ENCODE measurements at places on chromosomes 6 and 20.

GRCh38 chr6:170173335-170173881 lies 117.5 kb downstream of the DLL1 start:
- no peak for DNase-seq

DNA sequence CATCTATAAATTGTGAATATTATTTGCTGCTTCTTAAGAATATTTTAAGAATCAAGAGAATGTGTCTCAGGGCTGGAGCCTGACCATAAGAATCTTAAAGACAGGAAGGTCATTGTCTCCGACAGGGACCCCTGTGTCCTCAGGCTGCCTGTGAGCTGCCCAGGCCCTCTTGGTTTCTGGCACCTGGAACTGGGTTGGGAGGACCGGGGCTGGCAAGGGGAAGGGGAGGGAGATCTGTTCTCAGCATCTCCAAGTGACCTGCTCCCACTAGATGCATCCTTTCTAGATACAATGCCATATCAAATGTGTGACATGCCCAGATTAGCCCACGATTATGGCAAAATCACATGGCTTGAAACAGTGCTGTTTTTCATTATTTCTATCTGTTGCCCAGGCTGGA lies 110.5 kb downstream of the SCML4 start:
- no peak for DNase-seq

GRCh38 chr20:63554361-63555278 lies 661 bp downstream of the FNDC11 start:
- DNase-seq = no peak

- DNase-seq = no peak
Observed at GRCh38 chr6:135168766-135169165, 12.3 kb upstream of the MYB start.

- DNase-seq = no peak
Observed at GRCh38 chr6:84908304-84908904, 144.0 kb upstream of the TBX18 start.

DNA sequence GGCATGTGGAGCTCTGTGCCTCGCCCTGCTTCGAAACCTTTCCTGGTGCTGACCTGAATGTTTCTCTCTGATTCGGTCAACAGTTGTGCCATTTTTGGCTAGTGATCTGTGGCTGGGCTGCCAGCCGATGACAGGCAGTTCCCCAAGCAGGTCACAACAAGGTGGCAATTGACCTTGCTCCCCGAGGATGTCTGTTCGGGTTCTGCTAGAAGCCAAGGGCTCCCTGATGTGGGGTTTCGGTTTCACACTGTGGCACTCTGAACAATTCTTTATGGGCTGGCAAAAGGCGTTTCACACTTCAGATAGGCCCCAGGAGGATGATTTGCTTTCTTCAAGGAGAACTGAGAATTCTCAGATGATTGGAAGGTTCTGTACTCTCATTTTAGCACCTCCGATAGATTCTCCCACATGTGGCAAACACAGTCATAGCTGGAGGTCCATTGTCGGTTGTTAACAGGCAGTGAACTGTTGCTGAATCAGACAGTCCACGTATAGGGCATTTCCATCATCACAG lies 135.6 kb downstream of the SLC24A3 start:
- no peak for DNase-seq

DNA sequence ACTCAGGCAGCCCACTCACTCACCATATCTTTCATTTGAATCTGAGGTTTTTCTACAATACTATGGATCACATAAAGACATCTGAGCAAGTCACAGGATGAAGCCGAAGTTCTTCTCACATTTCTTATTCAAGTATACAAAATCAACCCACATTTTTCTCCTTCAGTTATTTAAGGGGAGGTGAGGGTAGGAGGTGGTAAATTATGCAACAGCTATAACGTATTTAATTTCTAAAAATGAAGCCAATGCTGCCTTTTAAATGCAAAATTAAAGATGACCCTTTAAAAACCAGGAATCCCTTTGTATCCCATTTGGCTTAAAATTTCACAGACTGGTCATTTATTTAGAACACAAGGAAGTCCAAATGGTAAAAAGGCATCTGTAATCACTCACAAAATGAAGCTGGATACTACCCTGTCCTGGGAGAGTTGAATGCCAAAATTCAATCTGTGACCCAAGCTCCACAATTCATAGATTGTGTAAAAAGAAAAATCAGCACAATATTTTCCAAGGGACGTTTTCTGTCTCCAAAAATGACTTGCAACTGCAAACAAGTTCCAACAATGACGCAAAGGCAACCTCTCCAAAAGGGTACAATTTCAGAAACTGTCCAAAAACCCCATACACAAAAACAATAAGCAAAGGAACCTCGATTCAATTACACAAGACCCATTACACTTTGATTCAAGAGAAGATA lies 48.8 kb downstream of the EPB41L2 start:
- DNase-seq = no peak

DNA sequence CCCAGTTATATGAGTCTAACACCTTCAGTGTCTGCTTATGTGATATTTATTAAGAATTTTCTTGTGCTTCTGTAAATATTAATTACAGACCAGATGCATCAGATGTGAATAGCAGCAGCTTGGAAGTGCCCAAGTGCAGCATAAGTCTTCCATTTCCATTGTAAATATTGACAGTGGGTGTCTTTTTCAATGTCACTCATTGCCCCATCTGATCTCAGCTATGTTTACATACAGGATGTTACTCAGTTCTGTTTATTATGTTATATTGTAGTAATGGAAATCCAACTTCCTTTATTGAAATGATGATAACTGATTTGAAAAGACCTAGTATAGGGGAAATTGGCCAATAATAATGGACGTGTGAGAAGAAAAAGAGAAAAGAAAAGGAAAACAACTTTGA lies 296.7 kb downstream of the SAMD5 start:
- no peak for DNase-seq

GRCh38 chr20:7146552-7147219 lies 379.2 kb downstream of the BMP2 start:
- DNase-seq = no peak

- no peak for DNase-seq
Observed at GRCh38 chr20:56592817-56593216, 36.3 kb upstream of the TFAP2C start.

DNA sequence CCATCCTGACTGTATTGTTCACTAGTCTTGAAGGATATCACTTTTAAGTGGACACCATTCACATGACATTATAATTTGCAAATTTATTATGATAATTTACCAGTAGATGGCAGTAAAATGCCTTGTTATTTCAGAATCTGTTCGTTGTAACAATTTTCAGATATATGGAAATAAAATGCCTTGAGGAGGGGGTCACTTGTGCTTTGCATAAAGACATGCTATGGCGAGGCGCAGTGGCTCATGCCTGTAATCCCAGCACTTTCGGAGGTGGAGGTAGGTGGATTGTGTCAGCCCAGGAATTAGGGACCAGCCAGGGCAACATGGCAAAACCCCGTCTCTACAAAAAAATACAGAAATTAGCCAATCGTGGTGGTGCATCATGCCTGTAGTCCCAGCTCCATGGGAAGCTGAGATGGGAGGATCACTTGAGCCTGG lies 9.0 kb upstream of the NCOA6 start:
- DNase-seq = no peak

DNA sequence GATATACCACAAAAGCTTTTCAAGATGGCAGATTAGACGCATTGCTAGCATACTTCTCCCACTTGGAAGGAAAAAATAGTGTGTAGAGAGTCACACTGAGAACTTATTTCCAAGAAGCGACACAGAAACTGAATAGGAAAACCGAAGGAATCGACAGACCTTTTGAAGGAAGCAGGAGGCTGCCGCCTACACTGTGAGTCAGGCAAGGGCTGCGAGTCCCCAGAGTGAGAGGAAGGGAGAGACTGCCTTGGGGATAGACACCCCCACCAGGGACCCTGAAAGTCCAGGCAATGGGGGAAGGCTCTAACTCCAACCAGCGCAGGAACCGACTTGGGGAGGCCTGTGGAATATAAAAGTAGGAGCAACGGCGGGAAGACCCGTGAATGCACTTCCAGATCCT lies 53.7 kb upstream of the SIRPG start:
- no peak for DNase-seq

GRCh38 chr20:23222531-23223200 lies 127.9 kb upstream of the NXT1 start:
- no peak for DNase-seq

- DNase-seq = no peak
Observed at GRCh38 chr6:55578537-55579363, at the start of gene HMGCLL1. HMGCLL1 (minus strand) TSS chr6:55579192; CDS start chr6:55579055, 137 bp downstream.

- DNase-seq = no peak
Observed at GRCh38 chr6:130447374-130447773, 81.6 kb downstream of the TMEM200A start.

DNA sequence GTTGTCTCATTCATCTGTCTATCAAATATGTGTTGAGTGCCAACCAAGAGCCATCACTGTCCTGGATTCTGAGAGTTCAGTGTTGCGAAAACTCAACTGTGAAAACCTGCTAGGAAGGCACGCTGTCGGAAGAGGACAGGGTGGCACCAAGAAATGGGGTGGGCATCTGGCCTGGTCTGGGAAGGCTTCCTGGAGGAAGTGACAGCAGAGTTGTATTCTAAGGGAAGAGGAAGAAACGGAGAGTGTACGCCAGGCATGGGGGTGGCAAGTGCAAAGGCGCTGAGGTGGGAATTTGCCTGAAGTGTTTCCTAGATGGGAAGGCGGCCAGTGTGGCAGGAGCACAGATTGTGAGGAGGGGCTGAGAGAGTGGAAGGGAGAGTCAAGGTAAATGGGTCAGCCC lies 91.2 kb downstream of the ANKRD60 start:
- DNase-seq = no peak

DNA sequence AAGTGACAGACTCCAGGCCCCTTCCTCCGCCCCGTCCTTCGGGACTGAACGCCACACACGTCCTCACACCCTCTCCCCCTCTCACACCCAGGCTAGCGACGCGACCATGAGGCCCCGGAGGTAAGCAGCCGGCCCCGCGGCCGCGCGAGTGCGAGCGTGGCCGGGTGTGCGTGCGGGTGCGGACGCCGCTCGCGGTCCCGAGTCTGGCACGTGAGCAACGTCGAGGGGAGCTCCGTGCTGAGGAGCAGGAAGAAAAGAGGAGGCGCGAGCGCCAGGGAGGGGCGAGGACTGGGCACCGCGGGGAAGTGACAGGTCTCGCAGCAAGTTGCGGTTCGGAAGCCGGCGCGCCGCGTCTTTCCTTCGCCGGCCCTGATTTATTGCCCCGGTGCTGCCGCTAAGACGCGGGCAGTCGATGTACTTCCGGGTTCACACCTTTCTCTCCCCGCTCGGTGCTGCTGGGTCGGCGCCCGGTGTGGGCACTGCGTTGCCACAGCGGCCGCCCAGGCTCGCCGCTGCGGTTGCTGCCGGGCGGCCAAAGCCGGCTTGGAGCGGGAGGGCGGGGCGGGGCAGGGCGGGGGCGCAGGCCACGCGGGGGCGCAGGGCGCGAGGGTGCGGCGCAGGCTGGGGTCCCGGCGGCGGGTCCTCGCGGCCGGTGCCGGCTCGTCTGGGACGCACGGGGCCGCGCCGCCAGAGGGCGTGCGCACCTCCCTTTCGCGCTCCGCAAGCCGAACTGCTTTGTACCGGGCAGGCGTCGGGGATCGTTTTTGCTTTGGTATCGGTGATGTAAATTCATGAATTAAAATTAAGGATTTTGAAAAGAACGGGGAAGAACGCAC lies 15.8 kb upstream of the LIN28B start:
- DNase-seq = no peak

DNA sequence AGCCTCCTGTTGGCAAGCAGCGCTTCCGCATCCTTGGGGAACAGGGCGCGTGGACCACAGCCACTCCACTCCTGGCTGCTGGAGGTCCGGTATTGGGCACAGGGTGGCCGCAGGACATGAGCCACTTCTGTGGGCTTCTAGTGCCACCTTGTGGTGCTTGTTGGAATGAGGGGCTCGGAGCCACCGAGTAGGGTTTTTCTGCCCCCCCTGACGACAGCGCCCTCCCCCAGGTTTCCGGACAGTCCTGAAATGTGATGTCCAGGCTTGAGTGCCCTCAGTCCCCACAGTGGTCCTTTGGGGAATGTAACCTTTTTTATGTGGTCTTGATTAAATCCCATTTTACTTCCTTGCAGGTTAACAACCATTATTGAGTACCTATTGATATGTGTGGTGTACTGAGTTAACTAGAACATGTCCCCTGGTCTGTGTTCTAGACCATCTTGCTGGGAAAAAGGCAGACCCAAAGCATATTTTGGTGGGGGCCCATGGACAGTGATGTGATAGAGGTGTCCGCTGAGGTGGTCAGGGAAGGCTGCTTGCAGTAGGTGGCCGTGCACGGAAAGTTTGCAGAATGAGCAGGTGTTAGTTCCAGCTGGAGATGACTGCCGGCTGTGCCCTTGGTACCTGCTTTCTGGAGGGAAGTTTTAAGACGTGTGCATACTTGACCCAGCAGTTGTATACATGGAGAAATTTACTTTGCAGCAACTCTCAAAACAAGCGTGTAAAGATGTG lies 70.0 kb downstream of the PTPN1 start:
- no peak for DNase-seq

- no peak for DNase-seq
Observed at GRCh38 chr6:43734294-43734665, 35.7 kb upstream of the VEGFA start.

DNA sequence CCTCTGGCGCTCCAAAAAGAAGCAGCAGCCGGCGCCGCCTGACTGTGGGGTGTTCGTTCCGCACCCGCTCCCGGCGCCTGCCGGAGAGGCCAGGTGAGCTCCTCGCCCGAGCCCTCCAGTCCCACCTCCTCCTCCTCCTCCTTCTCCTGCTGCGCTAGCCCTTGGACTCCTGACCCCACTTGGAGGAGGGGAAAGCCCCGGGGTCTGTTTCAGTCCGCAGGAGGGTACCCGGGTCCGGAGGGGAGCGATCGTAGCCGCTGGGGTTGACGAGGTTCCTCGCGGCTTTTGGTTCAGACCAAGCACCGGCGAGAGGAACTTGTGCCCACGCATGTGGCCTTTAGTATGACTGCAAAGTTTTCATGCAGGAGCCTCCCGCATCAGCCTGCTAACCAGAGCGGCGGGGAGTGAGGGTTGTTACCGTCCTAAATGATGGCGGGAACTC lies 493 bp downstream of the CRYBG1 start:
- no peak for DNase-seq

DNA sequence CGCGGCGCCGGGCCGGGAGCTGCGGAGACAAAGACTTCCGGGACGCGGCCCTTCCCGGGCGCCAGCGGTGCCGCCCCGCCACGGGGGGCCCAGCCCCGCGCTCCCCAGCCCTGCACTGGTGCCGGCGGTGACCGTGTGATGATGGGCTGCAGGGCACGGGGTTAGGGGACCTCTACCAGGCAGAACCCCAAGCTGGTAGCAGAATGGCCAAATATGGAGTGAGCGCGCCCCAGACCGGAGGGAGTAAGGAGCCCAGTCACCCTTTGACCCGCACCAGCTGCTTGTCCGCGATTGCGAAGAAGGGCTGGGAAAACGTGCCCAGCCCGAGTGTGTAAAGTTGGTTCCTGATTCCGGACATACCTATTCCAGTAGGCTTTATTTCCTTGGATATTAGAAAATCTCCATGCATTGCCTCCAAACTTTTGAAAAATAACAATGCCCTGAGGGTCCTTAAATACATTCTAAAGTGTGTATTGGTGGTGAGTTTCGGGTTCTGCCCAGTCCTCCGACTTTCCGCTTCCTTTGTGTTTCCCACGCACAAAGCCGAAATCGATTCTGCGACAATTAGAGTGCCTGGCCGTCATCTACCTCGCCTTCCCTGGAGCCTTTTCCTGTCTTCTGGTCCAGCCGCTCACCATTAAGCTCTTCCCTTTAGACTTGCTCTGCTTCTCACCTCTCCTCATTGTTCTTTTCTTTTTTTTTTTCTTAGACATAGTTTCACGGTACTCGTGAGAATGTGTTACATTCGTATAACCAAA lies 1.1 kb downstream of the ABRACL start:
- DNase-seq = no peak

GRCh38 chr6:20566109-20566508 lies 31.9 kb downstream of the CDKAL1 start:
- no peak for DNase-seq

Data from brain pericyte (primary cell).